ENCODE measurements at places on chromosomes 13 and 19.

DNA sequence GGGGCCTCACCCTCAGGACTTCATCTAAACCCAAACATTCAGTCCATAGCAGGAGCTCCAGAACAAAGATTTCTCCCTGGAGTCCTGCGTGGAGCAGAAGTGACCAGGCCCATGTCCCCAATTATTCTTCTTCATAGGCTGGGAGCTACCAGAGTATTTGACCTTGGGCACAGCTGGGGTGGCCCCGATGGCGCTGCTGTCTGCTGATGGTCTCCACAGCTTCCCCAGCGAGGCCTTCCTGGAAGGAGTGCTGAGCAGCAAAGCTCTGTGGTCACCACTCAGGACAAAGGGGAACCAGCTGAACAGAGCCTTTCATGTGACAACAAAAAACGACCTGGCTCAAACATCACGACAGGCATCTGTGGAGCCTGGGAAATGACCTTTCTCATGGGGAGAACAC is 62.7 kb upstream of the ARGLU1 start:
- no peak for DNase-seq

DNA sequence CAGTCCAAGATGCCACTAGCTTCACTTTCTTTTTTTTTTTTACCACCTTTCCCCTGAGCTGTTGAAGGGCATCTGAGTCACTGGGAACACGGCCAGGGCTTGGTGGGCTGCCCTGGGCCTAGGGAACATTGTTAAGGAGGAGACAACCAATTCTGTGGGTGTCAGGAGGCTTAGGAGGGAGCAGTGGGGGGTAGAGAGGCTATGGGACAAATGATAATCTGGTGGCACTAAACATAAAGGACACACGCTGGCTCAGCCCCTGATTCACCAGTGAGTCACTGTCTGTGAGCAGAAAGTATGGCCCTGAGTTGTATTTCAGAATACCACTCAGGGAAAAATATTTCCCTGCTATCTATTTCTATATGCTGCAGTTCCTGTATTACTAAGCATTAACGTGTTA is 207.8 kb downstream of the DCLK1 start:
- DNase-seq = peak; percentile 64

DNA sequence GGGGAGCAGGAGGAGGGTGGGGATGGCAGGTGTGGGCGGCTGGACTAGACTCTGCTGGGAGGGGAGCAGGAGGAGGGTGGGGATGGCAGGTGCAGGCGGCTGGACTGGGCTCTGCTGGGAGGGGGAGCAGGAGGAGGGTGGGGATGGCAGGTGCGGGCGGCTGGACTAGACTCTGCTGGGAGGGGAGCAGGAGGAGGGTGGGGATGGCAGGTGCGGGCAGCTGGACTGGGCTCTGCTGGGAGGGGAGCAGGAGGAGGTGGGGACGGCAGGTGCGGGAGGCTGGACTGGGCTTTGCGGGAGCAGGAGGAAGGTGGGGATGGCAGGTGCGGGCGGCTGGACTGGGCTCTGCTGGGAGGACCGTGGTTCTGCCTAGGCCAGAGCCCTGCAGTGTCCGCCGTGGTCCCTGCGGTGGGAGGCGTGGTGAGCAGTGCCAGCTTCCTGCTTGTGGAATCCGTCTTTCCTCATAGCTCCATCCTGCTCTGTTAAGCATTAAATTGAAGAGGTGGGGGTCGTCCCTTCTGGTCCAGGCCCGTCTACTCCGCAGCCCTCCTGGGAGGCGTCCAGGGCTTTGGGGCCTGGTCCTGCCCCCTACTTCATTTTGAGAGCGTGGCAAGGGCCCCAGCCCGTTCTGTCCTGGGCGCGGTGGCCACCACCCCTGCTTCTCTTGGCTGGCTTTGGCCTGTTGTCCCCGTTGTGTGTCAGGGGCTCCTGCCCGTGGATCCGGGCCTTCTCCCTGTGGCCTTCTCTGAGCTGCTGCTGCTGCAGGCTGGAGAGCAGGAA is 4.7 kb downstream of the SPPL2B start:
- DNase-seq = no peak

DNA sequence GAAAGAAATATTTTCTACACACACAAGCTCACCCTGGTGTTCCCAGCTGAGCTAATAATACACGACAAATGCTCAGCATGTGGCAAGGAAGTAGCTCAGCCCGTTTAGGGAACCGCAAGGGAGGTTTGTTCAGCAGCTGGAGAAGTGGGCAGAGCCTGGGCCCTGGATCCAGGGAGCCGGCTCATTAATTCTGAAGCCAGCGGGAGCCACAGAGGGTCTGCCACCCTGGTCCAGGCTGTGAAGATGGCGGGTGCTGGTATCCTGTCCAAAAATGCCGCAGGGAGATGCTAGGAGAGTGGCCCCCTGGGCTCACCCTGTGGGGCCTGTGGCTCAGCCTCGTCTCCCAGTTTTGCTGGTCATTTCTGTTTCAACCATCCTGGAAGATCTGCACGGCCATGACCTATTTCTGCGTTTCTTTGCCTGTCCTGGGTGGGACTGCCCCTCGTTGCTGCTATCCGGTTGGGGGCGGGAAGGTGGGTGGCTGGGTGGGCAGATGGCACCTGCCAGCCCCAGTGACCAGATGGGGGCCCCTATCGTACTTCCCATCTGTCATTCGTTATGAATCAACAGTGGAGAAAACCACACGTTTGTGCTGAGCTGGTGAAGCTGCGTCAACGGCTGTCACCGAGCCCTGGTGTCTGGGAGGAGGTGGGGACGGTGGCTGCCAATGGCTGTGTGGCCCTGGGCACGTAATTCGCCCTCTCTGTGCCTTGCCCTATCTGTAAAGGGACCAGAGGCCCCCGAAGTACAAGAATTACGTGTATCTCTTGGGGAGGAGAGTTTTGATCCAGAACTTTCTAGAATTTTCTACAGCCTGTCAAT is 2.7 kb upstream of the GNA15 start:
- no peak for DNase-seq

DNA sequence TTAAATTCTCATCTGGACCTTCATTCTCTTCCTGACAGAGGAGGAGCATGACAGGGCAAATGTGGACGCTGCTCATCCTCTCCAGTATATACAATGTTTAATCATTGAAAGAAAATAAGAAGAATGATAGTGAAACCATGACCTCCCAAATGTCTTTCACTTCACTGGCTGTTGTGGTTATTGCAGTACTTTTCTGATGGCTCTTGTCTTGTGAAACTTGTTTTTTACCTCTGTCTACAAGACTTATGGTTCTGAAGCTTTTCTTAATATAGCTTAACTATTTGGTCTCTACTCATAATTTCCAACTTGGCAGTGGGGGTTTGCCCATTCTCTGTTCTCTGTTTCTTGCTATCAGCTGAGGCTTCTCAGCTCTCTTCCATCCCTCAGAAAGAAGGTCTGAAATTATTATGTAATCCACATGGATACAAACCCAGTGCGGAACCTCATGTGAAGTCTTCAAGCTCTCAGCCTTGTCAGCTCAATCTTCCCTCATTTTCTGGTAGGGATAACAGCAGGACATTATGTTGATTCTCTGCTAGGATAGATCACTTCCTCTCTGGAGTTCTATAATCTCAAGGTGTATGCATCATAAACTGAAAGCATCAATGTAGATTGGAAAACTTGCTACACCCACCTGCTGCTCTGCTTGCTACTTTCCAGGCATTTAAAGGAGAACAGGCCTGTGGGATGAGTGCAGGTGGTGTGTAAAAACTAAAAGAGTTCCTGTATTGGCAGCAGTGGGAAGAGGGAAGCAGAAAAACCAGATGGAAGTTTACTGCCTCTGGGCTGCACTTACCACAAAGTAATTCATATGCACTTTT is 250.3 kb upstream of the HTR2A start:
- no peak for DNase-seq
